ENCODE measurements at places on chromosomes 4 and X. TPM values are rescaled to one million over a fixed set of nuclear protein-coding genes. Genes with fewer than 3 reads are reported as not detected.

RIPPLY1 gene
- total RNA-seq = not detected

HELT gene
- not detected for total RNA-seq

OTC gene
- not detected for total RNA-seq

GRCh38 chr4:169485086-169485485 is 127.3 kb downstream of the NEK1 start:
- ATAC-seq = no peak

RHOXF1 gene
- total RNA-seq = not detected

BEX3 gene
- 46.9 TPM for total RNA-seq

DNA sequence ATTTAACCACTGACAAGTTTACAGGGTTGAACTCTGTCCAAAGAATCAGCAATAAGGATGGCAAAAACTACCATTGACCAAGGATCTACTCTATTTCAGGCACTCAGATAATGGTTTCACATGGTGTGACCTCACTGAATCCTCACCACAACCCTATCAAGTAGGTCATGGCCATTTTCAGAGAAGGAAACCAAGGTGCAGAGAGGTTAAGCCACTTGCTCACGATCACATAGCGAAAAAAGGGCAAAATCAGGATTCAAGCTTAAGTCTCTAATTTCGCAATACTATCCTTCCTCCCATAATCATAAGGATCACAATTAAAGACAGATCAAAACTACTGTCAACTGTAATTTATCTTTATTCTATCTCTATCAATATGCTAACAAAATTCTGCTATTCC is 191.0 kb upstream of the AFF2 start:
- ATAC-seq = no peak

BEND2 gene
- not detected for total RNA-seq

CPEB2 gene
- total RNA-seq = 18.3 TPM

GRCh38 chrX:46576458-46576857 is 2.9 kb downstream of the CHST7 start:
- ATAC-seq = no peak

DNA sequence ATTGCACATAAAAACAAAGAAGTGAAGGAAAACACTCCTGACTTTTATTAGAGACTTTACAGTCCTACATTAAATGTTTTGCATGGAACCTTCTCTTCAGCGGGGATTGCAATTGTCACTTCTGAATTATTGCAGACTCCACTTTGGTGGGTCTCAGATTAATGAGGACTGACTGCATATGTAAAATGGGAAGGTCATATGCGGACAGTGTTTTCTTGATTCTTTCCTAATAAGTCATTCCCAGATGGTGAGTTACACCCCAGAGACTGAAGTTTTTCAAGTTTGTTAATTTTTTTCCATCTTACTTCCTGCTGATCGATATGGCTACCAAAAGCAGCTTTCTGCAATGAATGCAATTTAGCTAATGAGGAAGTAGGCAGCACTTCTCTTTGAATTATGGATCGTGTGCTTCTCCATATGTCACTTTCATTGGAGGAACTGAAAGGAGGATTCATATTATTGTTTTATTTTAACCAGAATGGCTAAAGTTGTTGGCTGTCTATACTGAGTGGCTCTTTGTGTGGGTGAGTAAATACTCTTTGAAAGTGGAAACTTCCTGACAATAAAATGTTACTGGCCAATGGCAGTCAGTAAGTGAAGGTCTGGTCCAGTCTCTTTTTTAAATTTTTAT is 119.3 kb upstream of the CLNK start:
- no peak for ATAC-seq

GRCh38 chrX:38282049-38282448 is 45.3 kb downstream of the RPGR start:
- ATAC-seq = no peak

DNA sequence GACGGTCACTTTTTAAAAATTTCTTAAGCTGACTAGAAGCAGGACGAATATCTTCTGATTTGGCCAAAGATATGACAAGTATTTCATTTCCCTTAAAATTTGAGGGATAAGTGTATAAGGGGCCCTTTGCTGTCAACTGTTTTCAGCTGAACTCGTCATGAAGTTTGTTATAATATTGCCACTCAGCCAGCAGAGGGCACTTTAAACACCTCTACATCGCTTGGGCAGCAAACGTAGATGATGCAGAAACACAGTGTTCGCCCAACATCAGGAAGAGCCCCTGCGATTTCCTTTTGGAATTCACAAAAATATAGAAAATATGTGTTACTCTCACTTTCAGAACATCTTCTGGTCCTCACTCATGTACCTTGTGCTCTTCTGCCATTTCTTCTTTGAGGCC is 435.7 kb upstream of the FMR1 start:
- no peak for ATAC-seq

- ATAC-seq = no peak
Observed at GRCh38 chr4:141706445-141706844, 70.1 kb downstream of the IL15 start.

- ATAC-seq = no peak
Observed at GRCh38 chr4:98673288-98673644, 14.9 kb upstream of the TSPAN5 start.

DNA sequence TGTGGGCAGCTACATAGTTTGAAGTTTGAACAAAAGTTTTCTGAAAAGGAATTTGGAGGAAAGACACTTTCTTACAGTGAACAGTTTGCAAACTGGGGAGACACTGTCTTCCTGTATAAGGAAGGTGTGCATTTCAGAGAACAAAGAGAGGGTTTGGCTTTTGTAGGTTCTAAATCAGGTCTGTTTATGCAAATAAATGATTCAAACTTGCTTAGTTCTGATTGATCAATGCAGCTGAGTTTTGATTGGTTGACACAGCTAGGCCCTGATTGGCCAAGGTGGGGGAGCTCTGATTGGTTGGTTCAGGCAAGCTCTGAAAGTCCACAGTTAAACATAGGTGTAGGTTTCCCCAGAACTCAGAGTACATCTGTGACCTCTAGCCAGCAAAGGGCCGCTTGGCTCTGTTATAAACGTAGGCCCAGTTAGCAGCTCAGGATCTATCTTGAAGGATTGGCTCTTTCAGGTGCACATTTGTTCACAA is 63.0 kb upstream of the ENPP6 start:
- ATAC-seq = peak; percentile 16

SRPX gene
- 6.8 TPM for total RNA-seq

- no peak for ATAC-seq
Observed at GRCh38 chr4:121408-122084, 2.8 kb upstream of the ZNF718 start.

- no peak for ATAC-seq
Observed at GRCh38 chr4:76947369-76947768, 2.2 kb upstream of the SEPTIN11 start.

DNA sequence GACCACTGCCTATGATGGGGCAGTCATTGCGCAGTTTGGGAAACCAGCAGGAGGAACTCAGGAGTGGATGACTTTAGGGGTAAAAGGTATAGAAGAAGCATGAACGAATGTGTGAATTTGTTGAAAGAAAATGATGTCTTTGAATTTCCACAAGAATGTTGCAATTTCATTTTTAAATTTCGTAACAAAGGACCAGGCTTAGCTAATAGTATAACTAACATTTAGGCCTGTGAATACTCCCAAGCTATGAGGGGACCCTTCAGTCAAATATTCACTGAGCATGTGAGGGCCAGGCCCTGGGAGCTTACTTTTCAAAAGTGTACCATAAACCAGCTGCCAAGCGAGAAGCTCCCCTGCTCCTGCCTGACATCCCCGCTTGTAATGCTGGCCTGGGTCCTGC is 5.3 kb downstream of the MPC1L start:
- no peak for ATAC-seq

MAB21L2 gene
- total RNA-seq = not detected

- no peak for ATAC-seq
Observed at GRCh38 chr4:79049840-79050540, 110.8 kb upstream of the PAQR3 start.

GRCh38 chr4:13349096-13349495 is 135.0 kb downstream of the RAB28 start:
- no peak for ATAC-seq

DGAT2L6 gene
- total RNA-seq = not detected

GRCh38 chrX:30967516-30967915 is 78.5 kb upstream of the TAB3 start:
- no peak for ATAC-seq

TMEM47 gene
- total RNA-seq = 0.92 TPM

GRCh38 chr4:28386776-28387175 is 1526.1 kb downstream of the STIM2 start:
- no peak for ATAC-seq

GRCh38 chr4:94959307-94959706 is 201.6 kb downstream of the BMPR1B start:
- ATAC-seq = no peak

DNA sequence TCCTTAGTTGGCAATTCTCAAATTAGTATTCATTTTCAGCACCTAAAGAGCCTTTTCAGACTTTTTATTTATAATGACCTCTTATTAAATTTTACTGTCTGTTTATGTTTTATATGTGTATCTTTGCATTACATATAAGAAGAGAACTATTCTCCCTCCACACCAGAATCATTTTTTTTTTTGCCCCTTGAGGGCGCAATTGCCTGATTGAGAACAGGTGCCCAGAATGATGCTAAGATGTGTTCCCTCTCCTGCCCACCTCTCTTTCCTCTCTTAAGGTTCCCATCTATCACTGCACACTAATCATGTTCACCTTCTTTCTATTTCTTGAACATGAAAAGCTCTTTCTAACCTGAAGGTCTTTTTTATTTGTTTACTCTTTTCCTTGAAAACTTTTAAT is 44.2 kb upstream of the ADAM29 start:
- no peak for ATAC-seq

QRFPR gene
- 4.3 TPM for total RNA-seq
